Renal pelvis (tissue), 12 donors: ENCODE measurements at places on chromosomes 13 and 19. TPM values are rescaled to one million over a fixed set of nuclear protein-coding genes. Genes with fewer than 3 reads are reported as not detected.

The GPC6 gene
- 59.5 TPM for polyA plus RNA-seq

The ACER1 gene
- polyA plus RNA-seq: 0.16 TPM

The TTC9B gene
- polyA plus RNA-seq: 0.10 TPM

The CEACAM3 gene
- polyA plus RNA-seq: 0.23 TPM

The WDR88 gene
- polyA plus RNA-seq: 2.1 TPM

The CCDC159 gene
- 38.3 TPM for polyA plus RNA-seq

The FBXO17 gene
- 106 TPM for polyA plus RNA-seq

The LMTK3 gene
- polyA plus RNA-seq: 3.7 TPM

The OLFM2 gene
- polyA plus RNA-seq: 23.7 TPM

The GRIN2D gene
- 0.52 TPM for polyA plus RNA-seq

The ZNF554 gene
- 8.1 TPM for polyA plus RNA-seq

The NPHS1 gene
- polyA plus RNA-seq: 223 TPM

The UBAC2 gene
- 91.8 TPM for polyA plus RNA-seq

The GIPR gene
- 0.52 TPM for polyA plus RNA-seq

The PPFIA3 gene
- polyA plus RNA-seq: 9.4 TPM

The F2RL3 gene
- 0.95 TPM for polyA plus RNA-seq

The AMH gene
- polyA plus RNA-seq: 0.43 TPM

The KLF1 gene
- polyA plus RNA-seq: 0.46 TPM

The DIAPH3 gene
- 12.9 TPM for polyA plus RNA-seq

The VSTM2B gene
- polyA plus RNA-seq: 0.68 TPM

The TTYH1 gene
- polyA plus RNA-seq: 14.4 TPM

The CYP2B6 gene
- polyA plus RNA-seq: 2.0 TPM

The TMPRSS9 gene
- 0.27 TPM for polyA plus RNA-seq

The OCEL1 gene
- 22.9 TPM for polyA plus RNA-seq

The MYBPC2 gene
- 1.6 TPM for polyA plus RNA-seq

The USHBP1 gene
- polyA plus RNA-seq: 5.9 TPM

The FCHO1 gene
- polyA plus RNA-seq: 2.5 TPM

The SYNGR4 gene
- polyA plus RNA-seq: 0.79 TPM

The FFAR1 gene
- polyA plus RNA-seq: 0.53 TPM

The GRK1 gene
- polyA plus RNA-seq: 0.30 TPM

The ZNF568 gene
- polyA plus RNA-seq: 22.9 TPM

The KDM4B gene
- 28.7 TPM for polyA plus RNA-seq

The PRKCG gene
- 0.40 TPM for polyA plus RNA-seq

The ZNF100 gene
- polyA plus RNA-seq: 16.4 TPM

The LILRA5 gene
- polyA plus RNA-seq: 0.33 TPM

The FXYD1 gene
- 26.5 TPM for polyA plus RNA-seq

The KCNN1 gene
- 5.1 TPM for polyA plus RNA-seq

The ZNF582 gene
- polyA plus RNA-seq: 16.5 TPM

The ZNF784 gene
- polyA plus RNA-seq: 13.9 TPM

The ZNF534 gene
- polyA plus RNA-seq: 0.27 TPM

The ATCAY gene
- polyA plus RNA-seq: 0.44 TPM

The ZNF578 gene
- 5.6 TPM for polyA plus RNA-seq

The IGSF23 gene
- 1.3 TPM for polyA plus RNA-seq

The SCGB2B2 gene
- polyA plus RNA-seq: 0.94 TPM

The CILP2 gene
- polyA plus RNA-seq: 0.21 TPM

The RFPL4AL1 gene
- not detected for polyA plus RNA-seq

The U2AF2 gene
- polyA plus RNA-seq: 235 TPM

The JSRP1 gene
- polyA plus RNA-seq: 0.68 TPM

The SLITRK5 gene
- polyA plus RNA-seq: 1.8 TPM

The TJP3 gene
- 12.1 TPM for polyA plus RNA-seq

The FOSB gene
- polyA plus RNA-seq: 9.8 TPM

The SIGLEC14 gene
- polyA plus RNA-seq: 0.54 TPM

The ZNF813 gene
- 8.0 TPM for polyA plus RNA-seq

The CLIP3 gene
- 53.5 TPM for polyA plus RNA-seq

The GNG7 gene
- 6.8 TPM for polyA plus RNA-seq

The MBD3L3 gene
- polyA plus RNA-seq: not detected

The CNMD gene
- 1.4 TPM for polyA plus RNA-seq
